ENCODE measurements at places on chromosomes 12 and 14.

DNA sequence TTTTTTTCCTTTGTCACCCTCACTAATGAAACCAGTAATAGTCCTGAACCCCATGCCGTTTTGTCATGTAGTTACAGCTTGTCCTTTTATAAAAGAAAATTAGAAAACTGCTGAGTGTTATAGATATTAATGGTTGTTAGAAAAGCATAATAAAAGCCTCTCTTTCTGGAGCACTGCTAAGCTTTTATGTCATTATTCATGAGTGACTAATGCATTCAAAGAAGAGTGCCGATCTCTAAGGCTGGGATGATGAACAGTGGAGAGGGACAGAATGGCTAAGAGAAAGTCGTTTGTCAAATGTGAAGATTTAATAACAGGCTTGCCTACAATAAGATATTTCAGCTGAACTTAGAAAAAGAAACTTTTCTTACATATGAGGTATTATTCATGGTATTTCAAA lies 121.6 kb downstream of the MGAT4C start:
- no peak for DNase-seq

DNA sequence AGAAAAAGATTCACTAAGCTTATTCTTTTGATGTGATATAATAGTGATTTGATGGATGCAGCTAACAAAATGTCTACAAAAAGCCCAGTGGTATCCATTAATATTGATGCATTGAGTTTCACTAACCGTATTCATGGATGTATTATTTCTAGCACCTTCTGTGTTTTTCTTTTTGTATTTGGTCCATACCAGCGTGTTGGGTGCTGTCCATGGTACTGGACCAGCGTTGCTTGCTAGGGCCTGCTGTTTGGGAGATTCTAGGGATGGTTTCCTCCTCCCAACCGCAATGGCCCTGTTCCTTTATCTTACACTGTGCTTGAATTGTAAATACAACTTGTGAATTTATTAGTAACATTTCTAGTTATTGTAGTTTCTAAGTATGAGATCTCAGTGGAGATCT lies 31.7 kb downstream of the ANO4 start:
- peak; percentile 29 for DNase-seq

DNA sequence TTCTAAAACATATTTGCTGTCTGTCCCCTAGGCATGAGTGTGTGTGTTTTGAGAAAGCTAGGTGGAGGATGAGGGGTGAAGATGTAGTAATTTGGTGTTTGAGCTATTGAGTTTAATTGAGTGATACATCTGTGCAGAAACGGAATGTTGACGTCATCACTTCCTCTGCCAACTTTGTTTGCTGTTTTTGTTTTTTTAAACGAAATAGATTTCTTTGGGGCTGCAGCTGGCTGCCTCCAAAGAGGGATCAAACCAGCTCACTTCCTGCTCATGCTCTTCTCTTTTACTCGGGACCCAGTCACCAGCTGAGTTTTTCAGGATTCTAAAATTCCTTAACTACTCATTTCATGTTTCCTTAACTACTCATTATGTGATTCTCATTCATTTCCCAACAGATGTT lies 19.5 kb upstream of the CRACR2A start:
- DNase-seq: no peak

DNA sequence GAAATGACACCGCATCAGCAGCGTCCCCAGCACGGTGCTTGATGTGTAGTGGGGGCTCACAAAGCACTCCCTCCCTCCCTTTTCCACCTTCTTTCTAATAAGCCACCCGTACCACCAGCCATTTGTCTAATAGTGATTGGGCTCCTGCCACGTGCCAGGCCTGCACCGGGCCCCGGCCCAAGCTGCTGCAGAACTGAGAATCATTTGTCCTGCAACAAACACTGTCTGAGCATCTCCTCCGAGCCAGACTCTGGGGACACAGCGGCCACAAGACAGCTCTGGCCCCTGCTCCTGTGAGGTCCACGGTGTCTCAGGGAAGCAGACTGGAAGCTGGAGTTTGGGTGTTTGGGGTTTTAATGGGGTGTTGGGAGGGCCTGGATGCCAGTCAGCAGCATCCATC lies 43.9 kb downstream of the MVK start:
- DNase-seq: no peak

DNA sequence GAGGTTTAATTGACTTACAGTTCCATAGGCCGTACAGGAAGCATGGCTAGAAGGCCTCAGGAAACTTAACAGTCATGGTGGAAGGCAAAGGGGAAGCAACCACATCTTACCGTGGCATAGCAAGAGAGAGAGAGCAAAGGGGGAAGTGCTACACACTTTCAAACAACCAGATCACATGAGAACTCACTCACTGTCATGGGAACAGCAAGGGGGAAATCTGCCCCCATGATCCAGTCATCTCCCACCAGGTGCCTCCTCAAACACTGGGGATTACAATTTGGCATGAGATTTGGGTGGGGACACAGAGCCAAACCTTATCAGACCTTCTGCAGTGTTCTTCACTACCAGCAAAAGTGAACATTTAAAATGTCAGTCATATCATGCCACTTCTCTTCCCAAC lies 58.9 kb downstream of the USP15 start:
- DNase-seq: no peak

DNA sequence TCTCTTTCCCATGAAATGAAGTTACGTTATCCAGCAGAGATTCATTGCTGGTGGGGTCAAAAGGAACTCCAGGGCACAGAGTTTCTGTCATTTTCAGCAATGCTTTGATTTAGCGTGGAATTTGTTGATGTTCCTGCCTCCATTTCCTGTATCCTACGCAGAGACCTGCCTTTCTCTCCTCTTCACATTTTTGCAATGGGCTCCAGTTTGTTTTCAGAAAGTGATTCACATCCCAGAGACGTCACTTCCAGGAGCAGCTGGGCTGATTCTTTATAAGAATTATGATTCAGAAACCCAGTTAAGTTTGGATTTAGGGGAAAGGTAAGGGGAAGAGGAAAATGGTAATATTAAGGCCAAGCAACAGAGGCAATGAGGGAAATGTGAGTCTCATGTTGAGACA lies 11.6 kb downstream of the RNASE10 start:
- DNase-seq: no peak

DNA sequence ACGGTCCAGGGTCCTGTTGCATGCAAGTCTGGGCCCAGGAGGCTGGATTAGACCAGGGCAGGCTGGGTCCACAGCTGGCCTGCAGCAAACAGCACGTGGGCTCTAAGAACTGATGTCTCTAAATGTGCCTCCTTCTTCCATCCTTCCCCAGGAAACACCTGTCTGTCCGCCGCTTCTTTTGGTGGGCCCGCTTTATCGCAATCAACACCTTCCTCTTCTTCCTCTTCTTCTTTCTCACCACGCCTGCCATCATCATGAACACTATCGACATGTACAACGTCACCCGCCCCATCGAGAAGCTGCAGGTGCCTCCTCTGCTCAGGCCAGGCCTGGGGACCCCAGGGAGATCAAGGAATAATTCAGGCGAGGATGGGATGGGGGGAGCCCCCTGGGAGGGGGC lies 28.3 kb downstream of the NGB start:
- DNase-seq: no peak

DNA sequence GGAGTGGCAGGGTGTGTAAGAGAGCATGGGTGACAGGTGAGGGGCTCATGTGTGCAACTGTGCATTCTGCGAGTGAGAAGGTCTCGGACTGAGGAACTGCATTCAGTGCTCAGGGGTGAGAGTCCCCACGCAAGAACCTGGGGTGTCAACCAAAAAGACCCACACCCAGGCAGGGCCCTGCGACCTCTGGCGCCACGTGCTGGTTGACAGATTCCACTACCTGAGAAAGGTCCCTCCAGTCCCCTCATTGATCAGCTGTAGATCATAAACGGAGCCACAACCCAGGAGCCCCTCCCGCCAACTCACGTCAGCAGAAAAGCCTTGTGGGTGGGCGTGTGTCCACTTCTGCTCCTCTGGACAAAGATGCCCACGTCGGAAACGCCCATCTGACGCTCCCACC lies 98.7 kb downstream of the ASCL4 start:
- DNase-seq: no peak

GRCh38 chr14:73227812-73228781 lies 9.2 kb upstream of the PAPLN start:
- DNase-seq: no peak

DNA sequence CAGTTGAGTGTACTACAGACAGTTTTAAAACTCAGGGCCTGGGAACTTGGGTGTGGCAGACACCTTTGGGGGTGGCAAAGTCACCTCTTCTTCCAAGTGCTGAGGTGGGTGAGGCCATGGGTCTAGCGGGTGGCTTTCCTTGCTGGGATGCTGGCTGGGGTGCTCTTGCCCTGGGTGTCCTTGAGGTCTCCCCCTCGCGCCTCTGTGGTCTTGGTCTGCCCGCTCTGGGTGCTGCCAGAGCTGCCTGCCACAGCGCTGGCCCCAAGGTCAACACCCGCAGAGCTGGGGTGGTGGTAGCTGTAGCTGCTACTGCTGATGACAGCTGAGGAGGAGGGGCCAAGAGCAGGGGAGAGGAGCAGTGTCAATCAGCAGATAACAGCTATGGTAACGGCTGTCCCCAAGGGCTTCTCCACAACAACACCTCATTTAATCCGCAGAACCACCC lies 6.8 kb downstream of the KRT74 start:
- no peak for DNase-seq

DNA sequence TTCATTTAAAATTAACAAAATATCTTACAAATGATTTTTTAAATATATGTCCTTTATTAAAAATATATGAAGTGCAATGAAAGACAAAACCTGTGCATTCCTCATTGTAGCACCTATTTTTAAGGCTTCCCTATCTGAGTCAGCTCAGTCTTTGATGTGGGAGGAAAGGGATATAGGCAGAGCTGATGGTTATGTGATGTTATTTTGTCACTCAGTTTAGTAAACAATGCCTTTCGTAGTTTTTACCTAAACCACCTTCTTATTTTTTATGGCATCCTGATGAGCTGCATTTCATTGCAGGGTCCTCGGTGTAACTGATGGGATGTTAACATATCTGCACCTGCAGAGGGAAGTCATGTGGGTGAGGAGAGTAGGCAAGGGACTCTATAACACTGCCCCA lies 58.9 kb upstream of the FRMD6 start:
- DNase-seq: no peak

DNA sequence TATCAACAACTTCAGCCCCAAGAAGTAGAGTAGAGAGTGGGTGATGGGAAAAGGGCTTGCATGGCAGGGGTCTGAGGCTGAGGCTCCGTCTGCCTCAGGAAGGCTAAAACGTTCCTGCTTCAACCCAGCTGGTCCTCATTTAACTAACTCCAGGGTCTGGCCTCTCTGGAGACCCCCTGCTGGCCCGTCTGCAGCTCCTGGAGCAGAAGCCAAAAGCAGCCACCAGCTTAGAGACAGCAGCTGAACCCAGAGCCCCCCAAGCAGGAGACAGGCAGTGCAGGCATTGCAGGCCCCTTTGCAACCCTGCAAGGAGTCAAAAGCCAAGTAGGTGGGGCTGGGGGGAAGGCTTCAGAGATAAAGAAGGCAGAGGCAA lies 25.1 kb upstream of the LTBP2 start:
- DNase-seq: no peak

DNA sequence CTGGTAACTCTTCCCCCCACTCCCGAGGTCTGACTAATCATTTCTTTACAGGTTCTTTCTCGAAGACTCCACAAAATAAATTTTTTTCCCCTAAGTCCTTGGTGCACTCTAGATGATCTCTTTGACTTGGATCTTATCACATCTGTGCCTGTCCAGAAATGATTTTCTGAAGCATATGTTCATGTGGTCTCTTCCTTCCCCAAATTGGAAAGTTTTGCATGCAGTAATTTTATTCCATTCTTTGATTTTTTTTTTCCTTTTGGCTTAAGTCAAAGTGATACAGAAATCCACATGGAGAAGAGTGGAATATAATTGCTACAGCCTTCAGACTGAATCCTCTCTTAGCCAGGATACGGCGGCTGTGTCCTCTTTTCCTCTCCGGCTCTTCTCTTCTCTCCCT lies 213.3 kb downstream of the BMP4 start:
- no peak for DNase-seq

GRCh38 chr12:70724444-70724843 lies 87.2 kb upstream of the PTPRB start:
- no peak for DNase-seq

GRCh38 chr14:38838049-38838978 lies 264.7 kb downstream of the SEC23A start:
- DNase-seq: no peak

DNA sequence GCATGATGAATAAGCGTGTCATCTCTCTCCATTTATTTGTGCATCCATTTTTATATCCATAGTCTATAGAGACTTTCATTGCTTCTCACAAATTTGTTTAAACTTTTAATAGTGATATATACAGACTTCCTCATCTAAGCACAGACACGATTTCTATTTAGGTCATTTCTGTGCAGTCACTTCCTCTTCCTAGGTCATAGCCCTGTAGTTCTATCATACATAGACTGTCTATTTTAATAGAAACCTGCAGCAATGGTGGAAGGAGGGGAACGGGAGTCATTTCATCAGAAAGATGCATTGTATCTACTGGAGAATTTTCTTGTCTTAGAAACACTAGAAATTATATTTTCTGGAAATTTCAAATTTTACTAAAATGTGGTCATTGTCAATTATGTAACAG lies 133.4 kb upstream of the FGD4 start:
- no peak for DNase-seq

DNA sequence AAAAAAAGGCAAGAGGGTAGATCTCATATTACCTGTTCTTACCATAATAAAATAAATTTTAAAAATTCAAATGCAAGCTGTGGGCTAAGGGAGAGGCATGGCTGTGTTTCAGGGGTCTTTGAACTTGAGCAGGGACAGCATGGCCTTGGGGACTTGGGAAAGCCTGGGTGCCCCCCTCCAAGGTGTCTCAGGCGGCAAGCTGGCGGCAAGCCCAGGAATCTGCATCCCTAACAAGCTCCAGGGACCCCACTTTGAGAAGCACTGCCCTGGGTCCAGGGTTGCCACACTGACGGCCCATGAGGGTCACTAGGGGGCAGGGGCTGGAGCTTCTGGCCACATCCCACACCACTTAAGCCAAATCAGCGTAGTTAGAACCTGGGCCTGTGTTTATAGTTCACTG lies 193.8 kb downstream of the SLC15A4 start:
- no peak for DNase-seq

- DNase-seq: no peak
Measured at GRCh38 chr12:132302466-132303358, 26.7 kb downstream of the GALNT9 start.

- no peak for DNase-seq
Measured at GRCh38 chr12:40727774-40728483, 35.7 kb downstream of the CNTN1 start.
